Lung (tissue), 17 donors: ENCODE measurements at places on chromosomes 13 and 19.

DNA sequence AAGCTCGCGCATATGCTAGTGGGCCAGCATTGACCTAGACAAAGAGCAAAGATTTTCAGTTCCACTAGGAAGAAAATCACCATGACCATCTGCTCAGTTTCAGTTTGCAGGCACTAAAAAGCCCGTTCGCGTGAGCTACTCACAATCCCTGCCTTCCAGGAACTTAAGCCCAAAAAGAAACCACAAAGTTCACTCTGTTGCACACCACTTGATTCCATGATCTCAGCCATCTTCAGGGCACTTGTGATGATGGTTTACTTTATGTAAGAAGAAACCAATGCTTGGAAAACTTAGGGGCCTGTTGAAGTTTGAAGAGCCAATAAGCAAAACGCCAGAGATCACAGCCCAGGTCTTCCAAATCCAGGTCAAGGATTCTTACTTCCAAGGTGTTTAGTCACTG lies 45.0 kb upstream of the SLC15A1 start:
- peak; percentile 25 for DNase-seq

DNA sequence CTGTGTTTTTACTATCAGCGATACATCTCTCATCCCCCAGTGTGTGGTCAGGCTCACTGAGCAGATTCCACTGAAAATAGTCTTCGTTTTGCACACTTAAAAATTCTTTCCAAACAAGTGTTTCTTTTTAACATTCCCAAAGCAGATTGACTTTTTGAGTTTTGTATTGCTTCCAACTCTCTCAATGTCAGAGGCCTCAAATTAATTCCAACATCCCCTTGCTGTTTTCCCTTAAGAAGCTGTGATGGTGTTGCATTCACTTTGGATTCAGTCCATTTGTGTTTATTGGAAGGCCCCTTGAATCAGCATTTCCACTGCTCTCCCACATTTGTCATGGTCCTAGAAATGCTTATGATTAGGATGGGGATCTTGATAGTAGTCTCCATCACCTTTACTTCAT lies 228.7 kb downstream of the KCNRG start:
- DNase-seq, result no peak

- DNase-seq, result no peak
Measured at GRCh38 chr19:9971166-9971897, 35.0 kb upstream of the OLFM2 start.

GRCh38 chr19:15112385-15112784 lies 5.2 kb downstream of the SYDE1 start:
- no peak for DNase-seq

DNA sequence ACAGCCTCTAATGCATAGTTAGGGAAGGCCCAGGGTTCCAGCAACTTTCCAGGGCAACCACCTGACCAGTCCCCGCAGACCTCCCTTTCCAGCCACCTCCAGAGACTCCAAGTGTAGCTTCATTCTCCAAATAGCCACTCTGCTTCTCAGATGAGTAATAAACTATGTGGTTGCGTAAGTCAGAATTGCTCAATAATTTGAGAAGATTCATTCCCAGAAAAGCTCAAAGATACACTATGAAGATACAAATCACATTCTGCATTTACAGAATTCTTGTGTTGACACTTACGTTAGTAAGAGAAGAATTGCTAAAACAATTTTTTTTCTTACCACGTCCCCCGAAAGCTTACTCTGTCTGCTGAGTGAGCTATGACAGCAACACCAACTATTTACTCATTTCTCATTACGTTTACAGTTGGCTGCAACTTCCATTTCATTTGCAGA lies 8.2 kb upstream of the LATS2 start:
- peak; percentile 72 for DNase-seq

DNA sequence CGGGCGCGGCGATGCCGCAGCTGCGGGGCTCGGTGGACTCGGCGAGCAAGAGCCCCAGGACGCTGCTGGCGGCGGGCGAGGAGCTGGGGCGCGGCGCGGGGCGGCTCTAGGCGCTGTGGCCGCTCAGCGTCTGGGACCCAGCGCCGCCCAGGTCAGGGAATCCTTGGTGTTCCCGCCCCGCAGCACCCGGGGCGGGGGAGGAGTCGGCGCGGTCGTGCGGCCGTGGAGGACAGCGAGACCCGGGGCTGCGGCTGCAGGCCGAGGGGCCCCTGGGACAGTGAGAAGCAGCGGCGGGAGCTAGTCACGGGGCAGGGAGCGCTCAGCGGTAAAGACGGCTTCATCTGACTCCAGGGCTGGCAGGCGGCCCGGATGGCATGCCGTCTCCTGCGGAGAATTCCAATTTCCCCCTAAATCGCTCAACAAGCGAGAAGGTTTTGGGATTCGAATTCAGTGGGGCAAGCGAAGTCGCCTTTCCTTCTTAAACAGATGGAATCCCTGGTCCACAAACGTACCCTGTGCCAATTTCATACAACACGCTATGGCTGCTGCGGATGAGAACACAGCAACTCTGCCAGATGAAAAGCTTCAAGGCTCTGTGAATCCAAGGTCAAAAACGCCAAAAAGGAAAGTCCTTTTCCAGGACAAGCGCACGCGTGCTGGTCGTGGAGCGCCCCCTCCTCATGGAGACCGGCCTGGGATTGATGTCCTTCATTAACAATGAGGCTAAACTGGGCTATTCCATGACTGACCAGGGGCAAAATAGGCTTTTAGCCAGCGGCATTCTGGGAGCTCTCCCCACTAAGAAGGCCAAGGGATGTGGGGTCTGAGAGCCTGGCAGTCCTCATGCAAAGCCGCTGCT lies 4.2 kb upstream of the ZSCAN4 start:
- DNase-seq, result peak; percentile 82

GRCh38 chr13:98875146-98875729 lies 102.6 kb downstream of the DOCK9 start:
- no peak for DNase-seq

GRCh38 chr13:78054157-78054556 lies 135.5 kb upstream of the EDNRB start:
- DNase-seq, result peak; percentile 70

DNA sequence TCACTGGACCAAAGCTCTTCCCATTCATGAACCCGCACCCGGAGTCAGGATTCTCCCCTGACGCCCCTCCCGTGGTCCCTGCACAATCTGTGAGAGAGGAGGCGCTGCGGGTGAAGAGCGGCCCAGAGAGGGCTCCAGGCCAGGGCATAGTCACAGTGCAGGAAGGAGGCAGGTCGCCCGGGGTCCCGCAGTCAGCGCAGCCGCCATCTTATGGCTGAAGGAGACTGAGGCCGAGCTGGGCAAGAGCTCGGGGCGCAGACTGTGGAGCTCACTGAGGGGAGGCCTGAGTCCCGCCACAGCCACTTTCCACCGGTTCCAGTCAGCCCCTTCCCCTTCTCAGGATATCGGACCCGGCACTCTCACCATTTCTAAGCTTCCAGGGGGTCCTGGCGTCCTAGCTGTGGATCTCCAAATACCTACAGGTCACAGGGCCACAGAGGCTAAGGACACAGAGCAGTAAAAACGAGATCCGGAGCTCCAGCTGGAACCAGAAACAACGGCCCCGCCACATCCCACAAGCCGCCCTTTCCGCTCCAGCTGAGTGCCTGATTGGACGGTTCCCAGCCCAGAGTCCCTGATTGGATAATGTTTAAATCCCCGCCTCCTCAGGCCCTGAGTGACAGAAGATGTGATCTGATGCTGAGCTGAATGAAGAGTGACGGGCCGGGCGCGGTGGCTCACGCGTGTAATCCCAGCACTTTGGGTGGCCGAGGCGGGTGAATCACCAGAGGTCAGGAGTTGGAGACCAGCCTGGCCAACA lies at the start of gene ZNF99:
TSS of gene ZNF99 (minus strand) at position 501 of the 760 bp plus-strand sequence. CDS start at position 366, 135 bp downstream.
- peak; percentile 80 for DNase-seq

GRCh38 chr19:13022111-13022858 lies 27.0 kb downstream of the NFIX start:
- peak; percentile 83 for DNase-seq

DNA sequence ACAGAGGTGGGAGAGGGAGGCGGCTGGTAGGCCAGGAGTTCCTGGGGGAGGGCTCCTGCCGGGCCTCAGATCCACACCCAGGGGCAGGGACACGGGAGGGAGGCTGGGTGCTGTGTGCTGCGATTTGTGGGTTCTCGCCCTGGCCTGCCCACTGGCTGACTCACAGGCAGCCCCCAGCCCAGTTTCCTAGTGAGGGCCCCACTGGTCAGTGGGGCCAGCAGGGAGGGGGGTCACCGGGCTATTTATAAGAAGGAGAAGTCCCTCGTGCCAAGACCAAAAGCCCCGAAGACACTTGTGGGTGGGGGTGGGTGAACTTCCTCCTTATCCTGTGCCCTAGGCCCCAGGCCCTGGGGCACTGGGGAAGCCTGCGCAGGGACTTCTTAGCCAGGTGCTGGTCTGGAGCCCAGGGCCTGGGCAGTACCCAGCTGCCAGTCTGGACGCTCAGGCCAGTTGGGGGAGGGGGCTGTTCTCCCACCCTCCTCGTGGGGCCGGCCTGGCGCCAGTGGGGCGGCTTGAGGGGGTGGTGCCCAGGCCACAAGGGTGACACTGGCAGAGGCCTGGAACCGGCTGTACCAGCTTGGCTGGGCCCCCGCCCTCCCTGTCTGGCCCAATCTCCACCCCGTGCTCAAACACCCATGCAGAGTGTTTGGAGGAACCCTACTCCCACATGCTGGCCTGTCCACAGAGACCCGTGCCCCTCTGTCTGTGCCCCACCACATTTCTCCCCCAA lies 5.0 kb upstream of the JUNB start:
- peak; percentile 32 for DNase-seq

GRCh38 chr13:42680748-42681147 lies 100.6 kb upstream of the FAM216B start:
- DNase-seq, result no peak

DNA sequence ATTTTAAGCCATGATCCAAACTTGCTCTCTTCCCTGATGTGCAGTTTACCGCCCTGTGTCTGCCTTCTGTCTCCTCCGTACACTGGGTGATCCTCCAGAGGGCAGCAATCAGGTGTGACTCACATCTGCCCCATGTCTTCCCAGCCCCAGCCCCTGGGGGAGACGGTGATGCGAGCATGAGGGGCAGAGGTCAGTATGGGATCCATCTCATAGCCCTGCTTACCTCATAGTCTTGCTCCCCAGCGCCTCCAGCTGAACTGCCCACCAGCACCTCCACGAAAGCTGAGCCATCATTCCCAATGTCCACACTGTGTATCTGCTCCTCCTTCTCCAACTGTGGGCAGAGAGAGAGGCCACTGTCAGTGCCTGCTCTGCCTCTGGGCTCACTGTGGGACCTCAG lies 14.6 kb downstream of the XRCC1 start:
- DNase-seq, result no peak

DNA sequence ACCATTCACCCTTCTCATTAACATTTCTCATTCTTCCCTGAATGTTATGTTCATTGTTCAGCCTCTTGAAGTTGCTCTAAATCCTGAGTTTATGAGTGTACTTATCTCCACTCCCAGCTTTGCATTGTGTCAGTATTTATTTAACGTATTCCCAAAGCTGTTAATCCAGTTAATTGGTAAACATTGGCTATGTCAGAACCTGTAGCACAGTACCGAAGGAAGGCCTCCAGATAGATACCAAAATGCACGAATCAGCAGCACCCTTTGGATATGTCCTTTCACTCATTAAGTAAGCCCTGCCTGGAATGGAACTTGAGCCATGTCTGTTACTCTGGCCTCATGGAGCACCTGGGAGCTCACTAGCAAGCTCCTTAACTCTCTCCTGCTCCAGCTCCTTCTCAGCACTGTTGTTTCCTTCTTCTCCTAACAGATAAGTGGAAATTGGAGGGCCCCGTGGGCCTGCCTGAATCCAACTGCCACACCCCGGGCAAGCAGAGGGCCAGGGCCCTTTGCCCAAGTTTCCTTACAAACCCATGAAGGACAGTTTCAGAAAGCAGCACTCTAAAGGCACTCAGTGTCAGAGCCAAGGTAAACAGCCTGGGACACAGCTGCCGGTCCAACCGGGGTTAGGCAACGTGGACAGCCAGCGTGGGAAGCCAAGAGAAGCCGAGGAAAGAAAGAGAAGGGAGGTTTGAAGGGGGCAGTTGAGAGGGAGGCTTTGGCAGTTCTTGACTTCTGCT lies 155.0 kb upstream of the SERP2 start:
- DNase-seq, result peak; percentile 40

GRCh38 chr19:3535563-3535965 lies 3.4 kb upstream of the TEKTIP1 start:
- DNase-seq, result no peak

DNA sequence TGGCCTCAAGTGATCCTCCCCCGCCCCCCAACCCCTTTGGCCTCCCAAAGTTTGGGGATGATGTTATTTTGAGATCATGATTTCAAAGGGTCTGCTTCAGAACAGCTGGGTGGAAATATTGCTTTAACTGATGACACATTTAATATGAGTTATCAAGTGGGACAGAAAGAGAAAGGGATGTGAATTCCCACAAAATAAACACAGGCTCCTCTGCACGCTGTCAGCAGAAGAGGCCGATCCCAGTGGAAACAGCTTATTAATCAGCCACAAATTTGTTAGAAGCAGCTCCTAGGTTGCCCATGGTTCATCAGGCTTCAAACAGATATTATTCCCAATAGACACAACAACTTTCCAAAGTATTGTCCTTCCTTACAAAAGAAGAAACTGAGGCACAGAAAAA lies 4.7 kb downstream of the DCLK1 start:
- peak; percentile 69 for DNase-seq

- DNase-seq, result no peak
Measured at GRCh38 chr13:51271528-51272085, 49.4 kb downstream of the FAM124A start.

- DNase-seq, result no peak
Measured at GRCh38 chr19:54576411-54576976, 2.9 kb downstream of the LILRA2 start.

- no peak for DNase-seq
Measured at GRCh38 chr13:109803825-109804224, 17.4 kb upstream of the IRS2 start.

- peak; percentile 80 for DNase-seq
Measured at GRCh38 chr13:114025714-114026431, 52.0 kb upstream of the C13orf46 start.

GRCh38 chr19:40553885-40554857 lies 22.5 kb upstream of the SHKBP1 start:
- DNase-seq, result no peak

DNA sequence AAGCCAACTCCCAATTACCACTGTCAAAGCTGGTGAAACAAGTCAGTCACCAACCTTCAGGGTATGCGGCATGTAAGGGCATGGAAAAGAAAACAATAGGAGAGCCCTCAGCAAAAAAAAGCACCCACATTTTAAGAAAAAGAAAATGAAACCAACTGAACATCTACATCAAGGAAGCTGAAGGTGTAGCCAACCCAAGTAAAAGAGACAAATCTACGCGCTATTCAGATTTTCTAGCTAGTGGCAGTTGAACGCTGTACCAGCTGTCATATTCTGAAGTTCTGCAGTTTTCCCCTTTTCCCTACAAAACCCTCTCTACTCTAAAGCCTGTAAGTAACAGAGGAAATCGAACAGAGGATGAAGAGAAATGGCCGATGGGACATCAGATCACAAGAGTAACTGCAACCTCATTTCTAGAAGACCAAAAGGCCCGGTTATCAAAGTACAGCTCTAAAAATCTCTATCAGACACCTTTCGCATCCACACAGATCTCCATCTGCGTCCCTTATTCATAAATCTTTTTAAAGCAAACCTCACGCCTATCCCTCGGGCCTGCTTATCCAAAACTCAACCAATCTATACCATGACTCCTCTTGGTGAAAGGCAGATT lies 1.4 kb downstream of the MYCBP2 start:
- peak; percentile 38 for DNase-seq

GRCh38 chr19:6392221-6393073 lies 517 bp downstream of the GTF2F1 start:
- no peak for DNase-seq
